Left ventricle myocardium superior (tissue), 1 donor: ENCODE measurements at places on chromosomes 7 and 10.

- DNase-seq: no peak
Observed at GRCh38 chr7:38177621-38178003, 433 bp upstream of the STARD3NL start.

DNA sequence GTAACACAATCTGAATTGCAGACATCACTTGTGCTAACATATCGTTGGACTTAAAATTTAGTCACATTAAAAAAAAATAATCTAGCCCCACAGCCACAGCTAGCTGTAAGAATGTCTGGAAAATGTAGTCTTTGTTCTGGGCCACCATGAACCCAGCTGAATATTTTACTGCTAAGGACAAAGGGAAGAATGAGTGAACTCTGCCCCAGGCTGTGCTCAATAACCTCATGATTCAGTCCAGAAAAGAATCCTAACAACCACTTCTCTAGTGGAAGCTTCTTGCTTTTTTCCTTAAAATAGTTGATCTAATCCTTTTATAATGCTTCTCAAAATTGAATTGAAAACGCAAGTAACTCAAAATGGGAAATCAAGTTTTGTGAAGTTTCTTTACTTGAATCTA, 25.6 kb upstream of the SOSTDC1 start:
- DNase-seq: no peak

DNA sequence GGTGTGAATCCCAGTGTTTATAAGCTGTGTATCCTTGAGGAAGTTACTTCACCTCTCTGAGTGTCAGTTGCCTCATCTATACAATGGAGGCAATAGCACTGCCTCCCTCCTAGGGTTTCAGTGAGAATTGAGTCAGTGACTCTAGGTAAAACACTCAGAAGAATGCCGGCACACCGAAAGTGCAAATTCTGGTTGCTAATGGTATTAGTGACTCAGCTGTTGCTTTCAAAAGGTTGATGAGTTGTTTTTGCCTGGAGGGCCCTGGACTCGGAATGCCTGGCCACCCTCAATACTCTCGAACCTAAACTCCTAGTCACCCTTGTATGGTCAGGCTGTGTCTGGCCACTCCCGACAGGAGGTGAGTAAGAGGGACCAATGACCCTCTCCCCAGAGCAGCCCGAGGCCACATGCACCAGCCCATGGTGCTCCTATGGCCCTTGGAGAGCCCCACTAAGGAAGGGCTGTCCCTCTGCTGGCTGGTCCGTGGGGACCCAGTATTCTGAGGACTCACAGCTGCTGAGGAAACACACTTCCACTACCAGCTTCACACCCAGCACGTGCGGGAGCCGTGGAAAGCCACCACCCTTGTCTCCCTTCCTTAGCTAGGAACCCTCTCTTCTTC, 60.2 kb downstream of the CALML3 start:
- DNase-seq: no peak

GRCh38 chr10:49286686-49287085, 12.3 kb upstream of the C10orf71 start:
- no peak for DNase-seq

DNA sequence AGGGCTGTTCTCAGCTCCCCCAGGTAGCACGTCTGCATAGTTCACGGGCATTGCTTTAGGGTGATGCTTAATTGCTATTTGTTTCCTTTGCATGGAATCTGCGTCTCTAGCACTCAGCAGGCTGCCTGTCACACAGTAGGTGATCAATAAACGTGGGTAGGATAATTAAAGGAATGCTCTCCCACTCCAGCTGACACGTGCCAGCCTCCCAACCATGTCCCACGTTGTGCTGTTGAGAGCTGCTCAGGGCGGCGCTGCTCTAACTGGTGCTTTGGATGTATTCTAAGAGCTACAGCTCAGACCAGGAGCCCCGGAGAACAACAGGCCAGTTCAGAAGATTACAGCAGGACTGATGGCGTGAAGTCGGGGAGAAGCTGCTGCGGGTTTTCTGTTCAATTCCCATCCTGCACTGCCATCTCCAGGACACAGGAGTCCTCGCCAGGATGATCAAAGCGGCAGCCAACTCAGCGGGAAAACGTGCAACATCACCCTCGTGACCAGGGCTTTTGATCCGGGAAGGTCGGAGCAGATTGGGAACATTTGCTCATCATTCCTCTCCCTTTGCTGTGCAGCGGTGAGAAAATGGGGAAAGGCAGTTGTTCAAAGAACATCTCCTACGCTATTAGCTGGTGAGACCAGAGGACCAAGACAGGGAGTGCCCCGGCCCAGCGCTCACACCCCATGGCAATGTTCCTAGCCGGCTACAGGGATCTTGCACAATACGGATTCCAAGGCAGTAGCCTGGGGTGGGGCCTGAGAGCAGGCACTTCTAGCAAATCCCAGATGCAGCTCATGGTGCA, 50.5 kb upstream of the FOXK1 start:
- peak; percentile 81 for DNase-seq

DNA sequence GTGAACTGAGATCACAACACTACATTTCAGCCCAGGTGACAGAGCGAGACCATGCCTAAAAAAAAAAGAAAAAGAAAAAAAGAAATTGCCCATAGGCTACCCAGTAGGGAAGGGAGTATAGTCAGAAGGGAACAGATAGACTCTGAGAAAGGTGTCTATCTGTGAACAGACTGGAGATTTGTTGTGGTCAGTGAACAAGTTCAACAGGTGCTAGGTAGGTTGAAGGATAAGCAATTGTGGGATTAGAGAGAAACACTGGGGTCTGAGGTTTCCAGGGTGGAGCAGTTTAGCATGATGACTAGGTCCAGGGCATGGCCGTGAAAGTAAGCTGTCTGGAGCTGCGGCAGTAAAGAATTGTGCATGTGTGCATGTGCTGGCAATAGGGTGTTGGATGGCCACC, 6.9 kb downstream of the LRGUK start:
- DNase-seq: no peak

DNA sequence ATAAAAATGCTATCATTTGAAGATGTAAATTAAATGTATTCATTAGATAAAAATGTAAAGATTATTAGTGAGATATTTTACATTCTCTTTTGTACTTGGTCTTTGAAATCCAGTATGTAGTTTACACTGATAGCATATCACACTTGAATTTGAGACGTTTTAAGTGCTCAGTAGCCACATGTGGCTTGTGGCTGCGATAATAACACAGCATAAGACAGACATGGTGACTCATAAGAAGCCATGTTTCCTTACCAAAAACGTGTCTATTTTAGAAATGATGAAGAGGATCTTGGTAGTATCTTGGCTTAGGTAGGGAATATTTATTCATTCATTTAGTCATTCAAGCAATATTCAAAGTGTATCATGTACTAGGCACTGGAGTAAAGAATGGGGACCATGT, 149.3 kb downstream of the POU6F2 start:
- DNase-seq: no peak

- no peak for DNase-seq
Observed at GRCh38 chr10:119404719-119405519, 137.6 kb downstream of the RGS10 start.

DNA sequence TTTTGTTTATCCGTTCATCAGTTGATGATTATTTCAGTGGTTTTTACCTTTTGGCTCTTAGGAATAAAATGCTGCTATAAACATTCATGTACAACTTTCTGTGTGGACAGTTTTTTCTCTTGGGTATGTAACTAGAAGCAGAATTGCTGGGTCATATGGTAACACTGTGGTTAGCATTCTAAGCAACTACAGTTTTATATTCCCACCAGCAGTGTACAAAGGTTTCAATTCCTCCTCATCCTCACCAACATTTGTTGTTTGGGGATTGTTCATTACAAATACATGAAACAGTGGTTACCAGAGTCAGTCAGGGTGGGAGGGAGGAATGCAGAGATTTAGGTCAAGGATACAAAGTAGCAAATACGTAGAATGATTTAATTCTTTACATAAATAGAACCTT, 97.0 kb downstream of the NPSR1 start:
- no peak for DNase-seq

DNA sequence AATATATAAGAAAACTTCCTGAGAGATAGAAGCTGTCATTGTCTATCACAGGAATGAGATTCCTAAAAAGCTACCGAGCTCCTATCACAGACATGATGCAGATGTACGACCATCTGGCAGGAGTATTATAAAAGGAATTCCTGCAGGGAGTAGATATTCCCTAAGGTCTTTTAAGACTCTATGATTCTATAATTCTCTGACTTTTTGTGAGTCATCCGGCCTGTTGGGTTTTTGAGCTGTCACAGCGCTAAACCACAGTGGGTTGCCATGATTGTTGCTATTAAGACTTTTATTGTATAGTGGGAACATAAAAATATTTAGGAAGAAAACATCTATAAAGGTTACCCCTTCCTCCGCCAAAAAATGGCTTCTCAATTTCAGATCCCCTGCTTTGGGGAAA, 223.4 kb downstream of the BMPER start:
- DNase-seq: no peak

DNA sequence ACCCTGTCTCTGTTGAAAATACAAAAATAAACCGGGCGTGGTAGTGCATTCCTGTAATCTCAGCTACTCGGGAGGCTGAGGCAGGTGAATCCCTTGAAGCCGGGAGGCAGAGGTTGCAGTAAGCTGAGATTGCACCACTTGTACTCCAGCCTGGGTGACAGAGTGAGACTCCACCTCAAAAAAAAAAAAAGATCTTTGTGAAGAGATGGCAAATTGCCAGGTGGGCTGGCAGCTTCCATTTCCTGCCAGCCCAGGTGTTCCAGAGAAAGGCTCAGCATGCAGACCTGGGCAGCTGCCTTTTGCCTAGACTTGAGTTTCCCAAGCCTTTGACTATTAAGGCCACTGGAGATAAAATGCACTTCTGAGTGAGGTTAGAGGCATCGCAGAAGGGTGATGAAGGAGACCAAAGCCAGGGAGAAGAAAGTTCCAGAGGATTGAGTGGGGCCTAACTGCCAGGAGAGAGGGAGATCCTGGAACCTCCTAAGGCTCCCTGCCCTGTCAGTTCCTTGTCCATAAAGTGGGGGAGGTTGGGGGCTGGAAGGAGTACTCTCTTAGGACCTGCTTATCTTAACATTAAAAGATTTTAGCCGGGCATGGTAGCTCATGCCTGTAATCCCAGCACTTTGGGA, 10.0 kb upstream of the DDIT4 start:
- DNase-seq: no peak

GRCh38 chr7:98075801-98076200, 30.9 kb upstream of the LMTK2 start:
- DNase-seq: no peak

DNA sequence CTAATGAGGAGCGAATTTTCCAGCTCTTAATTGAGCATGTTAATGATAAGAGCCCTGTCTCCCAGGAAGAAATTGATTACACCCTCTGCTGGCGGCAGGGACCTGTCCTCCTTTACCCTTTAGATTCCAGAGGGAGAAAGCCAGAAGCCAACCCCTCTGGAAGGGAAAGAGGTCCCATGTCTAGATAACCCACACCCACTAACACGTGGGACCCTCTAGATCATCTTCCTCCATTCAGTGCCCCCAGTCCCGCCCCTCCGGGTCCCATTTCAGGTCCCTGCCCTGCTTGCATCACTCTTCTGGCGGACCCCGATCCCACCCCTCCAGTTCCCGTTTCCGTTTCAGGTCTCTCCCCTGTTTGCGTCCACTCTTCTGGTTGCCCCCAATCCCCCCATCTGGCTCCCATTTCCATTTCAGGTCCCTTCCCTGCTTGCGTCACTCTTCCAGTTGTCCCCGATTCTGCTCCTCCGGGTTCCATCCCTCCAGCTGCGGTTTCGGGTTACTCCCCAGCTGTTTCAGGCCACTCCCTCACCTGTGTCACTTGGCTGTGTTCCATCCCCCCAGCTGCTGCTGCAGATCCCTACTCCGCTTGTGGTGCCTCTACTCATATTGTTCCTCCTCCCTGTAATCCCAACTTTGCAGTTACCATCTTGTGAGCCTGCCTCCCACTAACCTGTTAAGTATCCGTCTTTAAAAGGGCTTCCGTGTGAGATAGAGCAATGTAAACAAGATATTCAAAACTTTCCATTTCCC, 202.4 kb downstream of the SH2D4B start:
- no peak for DNase-seq
